ENCODE measurements at places on chromosomes 3 and 15. TPM values are rescaled to one million over a fixed set of nuclear protein-coding genes. Genes with fewer than 3 reads are reported as not detected.

DNA sequence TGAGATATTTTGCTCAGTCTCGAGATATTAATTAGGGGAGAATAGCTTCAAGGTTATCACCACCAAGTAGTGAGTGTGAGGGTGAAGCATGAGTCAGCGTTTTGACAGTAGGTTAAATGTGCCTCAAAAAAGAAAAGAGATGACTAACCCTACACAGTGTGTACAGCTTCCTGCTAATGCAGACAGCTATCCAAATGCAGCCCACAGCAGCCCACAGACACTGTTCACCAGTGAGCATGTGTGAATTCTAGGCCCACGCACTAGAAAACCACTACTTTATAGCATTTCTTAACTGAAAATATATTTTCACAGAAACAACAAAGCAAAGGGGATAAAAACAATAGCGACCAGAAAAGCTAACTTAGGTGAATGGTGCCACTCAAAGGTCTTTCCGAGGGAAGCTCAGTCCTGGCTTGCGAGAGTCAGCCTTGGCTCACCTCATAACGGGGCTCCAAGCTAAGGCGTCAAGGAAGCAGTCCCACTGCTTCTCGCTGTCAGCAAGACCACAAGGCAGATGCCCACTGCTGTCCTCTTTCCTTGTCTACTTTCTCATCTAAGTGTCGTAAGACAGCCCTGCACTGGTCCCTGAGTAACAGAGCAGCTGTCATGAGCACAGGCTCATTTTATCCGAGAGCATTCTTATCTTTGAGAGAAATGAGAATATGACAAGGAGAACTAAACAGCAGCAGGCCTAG lies 47.6 kb downstream of the TXNRD3 start:
- peak; percentile 64 for DNase-seq

GRCh38 chr3:33645060-33645647 lies 72.9 kb downstream of the CLASP2 start:
- peak; percentile 53 for DNase-seq

- peak; percentile 74 for DNase-seq
Measured at GRCh38 chr3:99753268-99753975, 64.2 kb upstream of the CMSS1 start.

- DNase-seq, result no peak
Measured at GRCh38 chr15:96070636-96071035, 259.9 kb upstream of the NR2F2 start.

- no peak for DNase-seq
Measured at GRCh38 chr3:45244356-45244755, 18.3 kb upstream of the TMEM158 start.

DNA sequence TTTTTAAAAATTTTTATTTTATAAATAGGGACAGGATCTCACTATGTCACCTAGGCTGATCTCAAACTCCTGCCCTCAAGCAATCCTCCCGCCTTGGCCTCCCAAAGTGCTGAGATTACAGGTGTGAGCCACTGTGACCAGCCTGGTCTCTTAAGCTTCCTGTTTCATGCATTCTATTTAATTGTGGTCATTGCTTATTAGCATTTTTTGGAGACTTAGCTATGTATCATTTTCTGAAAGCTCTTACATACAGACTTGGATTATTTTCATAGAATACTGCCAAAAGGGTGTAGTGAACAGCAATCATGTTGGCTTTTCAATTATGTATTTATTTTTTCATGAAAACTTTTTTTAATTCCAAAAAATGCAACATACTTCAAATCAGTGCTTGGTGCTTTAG lies 51.5 kb upstream of the DCUN1D1 start:
- DNase-seq, result no peak

- no peak for DNase-seq
Measured at GRCh38 chr3:58622892-58623291, 43.7 kb downstream of the FAM3D start.

- no peak for DNase-seq
Measured at GRCh38 chr15:36654866-36655265, 75.4 kb downstream of the CDIN1 start.

- no peak for DNase-seq
Measured at GRCh38 chr3:103134023-103134724, 699.4 kb downstream of the ZPLD1 start.

DNA sequence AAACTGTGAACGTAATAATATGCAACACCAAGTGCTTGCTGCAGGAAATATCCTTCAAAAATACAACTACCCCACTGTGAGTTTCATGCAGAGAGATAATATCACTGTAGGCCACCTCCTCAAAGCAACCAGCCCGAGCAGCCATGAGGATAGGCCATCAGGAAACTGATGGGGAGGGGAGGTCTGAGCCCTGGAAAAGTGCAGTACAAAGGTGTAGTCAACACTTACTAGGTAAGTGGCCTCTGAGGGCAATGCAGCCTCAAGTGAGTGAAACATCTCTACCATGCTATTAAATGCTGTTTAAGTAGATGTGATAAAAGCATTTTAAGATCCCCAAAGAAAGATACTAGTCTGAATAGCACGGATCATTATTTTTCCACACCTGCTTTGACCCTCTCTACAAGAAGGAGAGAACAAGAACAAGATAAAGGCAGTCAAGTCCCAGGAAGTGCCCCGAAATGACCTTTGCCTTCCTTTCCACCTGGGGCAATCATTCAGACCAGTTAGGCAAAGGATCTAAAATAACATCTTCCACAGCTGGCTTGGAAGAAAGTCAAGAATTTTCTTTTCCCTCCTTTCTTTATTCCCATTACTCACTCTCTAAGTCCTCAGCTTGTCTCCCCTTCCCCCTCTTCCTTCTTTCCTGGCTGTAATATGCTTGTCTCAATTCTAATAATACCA lies 62.8 kb downstream of the FMN1 start:
- DNase-seq, result peak; percentile 78

GRCh38 chr15:22872936-22873701 lies 34.7 kb downstream of the NIPA2 start:
- peak; percentile 27 for DNase-seq

GRCh38 chr3:73046195-73046594 lies 15.3 kb upstream of the EBLN2 start:
- DNase-seq, result no peak

- DNase-seq, result peak; percentile 68
Measured at GRCh38 chr3:40079847-40080240, 229.7 kb upstream of the EIF1B start.

GRCh38 chr15:89356634-89357298 lies 22.1 kb upstream of the POLG start:
- DNase-seq, result peak; percentile 21

DNA sequence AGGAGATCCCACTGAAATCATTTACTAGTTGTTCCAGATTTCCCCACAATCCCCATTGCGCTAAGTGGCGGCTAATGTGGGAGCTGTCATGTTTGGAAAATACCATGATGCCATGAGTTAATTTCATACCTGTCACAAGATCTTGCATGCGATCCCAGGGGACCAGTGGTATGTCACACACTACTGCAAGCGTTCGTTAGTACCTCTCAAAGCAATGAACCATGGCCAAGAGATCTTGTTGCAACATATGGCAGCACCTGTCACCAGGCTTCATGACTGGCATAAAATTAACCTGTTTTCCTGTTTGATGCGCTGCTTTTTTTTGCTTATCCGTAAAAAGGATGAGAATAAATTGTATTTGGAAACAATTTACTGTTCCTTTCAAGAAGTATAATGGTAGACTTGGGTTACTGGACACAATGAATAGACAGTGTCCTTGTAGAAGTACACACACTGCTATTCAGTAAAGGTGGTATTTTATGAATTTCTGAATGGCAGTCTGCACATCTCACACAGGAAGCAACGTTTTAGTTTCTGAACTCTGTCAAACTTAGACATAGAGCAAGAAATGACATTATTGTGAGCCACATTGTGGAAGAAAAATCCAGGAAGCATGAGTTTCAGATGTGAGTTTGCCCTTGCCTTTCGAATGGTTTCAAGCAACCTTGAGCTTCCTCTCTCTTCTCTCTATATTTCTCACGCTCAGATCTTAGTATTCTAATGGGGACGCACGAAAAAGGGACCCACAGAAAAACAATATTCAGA lies 81.9 kb downstream of the CHL1 start:
- no peak for DNase-seq

- DNase-seq, result peak; percentile 42
Measured at GRCh38 chr15:62059816-62060112, 483 bp downstream of the VPS13C start.

DNA sequence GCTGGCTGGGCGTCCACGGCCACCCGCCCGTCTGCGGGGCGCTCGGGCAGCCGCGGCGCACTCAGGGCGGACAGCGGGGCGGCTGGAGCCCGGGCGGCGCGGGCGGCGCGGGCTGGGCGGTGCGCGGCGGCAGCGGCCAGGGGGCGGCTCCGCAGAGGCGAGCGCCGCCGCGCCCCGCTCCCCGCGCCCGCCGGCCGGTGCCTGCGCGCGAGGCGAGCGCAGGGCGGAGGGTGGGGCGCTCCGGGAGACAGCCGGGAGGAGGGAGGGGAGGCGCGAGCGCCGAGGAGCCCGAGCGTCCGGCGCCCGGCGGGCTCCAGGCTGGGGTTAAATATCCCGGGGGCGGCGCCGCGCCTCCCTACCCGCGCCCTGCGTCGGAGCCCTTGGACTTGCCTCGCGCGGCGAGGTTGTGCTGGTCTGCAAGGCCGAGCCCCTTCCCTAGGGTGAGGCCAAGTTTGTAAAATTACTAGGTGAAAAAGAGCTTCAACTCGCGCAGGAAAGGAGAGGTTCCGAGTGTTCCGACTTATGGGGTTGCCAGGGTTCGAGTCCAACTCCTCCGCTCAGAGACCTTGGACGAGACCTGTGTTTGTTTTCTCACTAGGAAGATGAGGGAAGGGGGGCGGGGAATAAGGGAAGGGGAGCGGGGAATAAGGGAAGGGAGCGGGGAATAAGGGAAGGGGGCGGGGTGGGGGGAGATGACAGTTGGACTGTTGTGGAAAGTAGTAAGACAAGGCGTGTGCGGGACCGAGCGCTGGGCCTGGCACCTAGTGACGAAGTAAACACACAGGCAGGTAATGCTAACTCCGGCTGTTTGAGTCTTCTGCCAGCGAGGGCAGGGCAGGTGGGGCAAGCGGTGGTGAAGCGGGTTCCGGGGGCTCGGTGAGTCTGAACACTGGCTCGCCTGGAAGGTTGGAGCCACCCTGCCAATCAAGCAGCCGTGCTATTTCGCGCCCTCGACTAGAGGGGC lies at the start of gene TNFAIP8L3:
Gene TNFAIP8L3, minus strand, starts transcription at position 301 of the 964 bp plus-strand sequence. CDS start 311 bp downstream, outside the sequence.
- no peak for DNase-seq

DNA sequence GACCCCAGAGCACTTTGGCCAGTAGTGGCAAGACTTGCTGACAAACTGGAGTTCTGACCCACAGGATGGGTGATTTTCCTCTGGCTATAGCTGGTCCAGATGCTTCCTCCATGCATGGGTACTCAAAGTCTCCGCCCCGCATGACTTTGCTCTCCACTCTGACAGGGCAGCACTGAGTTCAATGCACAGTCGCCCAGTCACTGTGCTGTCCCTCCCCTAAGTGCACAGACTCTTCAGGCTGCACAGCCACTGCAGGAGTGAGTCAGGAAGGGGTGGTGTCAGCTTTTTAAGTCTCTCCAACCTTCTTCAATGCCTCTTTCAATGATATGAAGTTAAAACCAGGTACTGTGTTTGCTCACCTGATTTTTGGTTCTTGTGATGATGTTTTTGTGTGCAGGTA lies 17.8 kb downstream of the TEX9 start:
- no peak for DNase-seq

Gene P2RY1
- total RNA-seq, result 0.17 TPM

Gene SLC6A1
- not detected for total RNA-seq

Gene CRBN
- 147 TPM for total RNA-seq

Gene ZNF860
- 8.6 TPM for total RNA-seq

Gene HYAL1
- total RNA-seq, result 7.3 TPM

Gene CCNB2
- total RNA-seq, result 2.0 TPM

Gene EAF2
- total RNA-seq, result 4.0 TPM

Gene GOLGA8G
- total RNA-seq, result 0.05 TPM

Gene CORO2B
- total RNA-seq, result 2.9 TPM
